Airway epithelial cell (primary cell): ENCODE measurements at places on chromosomes 7 and 10. TPM values are rescaled to one million over a fixed set of nuclear protein-coding genes. Genes with fewer than 3 reads are reported as not detected.

The SPDYE16 gene
- total RNA-seq: 0.05 TPM in 1 of 2 replicates, not detected in the other

The SPDYE6 gene
- total RNA-seq: not detected in 2 replicates

The FGF8 gene
- not detected in 2 replicates for total RNA-seq

The LOXL4 gene
- total RNA-seq: 0.14 and 0.42 TPM in 2 replicates

The IDI2 gene
- not detected in 2 replicates for total RNA-seq
